ENCODE measurements at places on chromosomes 5 and 9.

- no peak for DNase-seq
These were observed 164.0 kb downstream of the PAM start for GRCh38 chr5:102918986-102919610.

DNA sequence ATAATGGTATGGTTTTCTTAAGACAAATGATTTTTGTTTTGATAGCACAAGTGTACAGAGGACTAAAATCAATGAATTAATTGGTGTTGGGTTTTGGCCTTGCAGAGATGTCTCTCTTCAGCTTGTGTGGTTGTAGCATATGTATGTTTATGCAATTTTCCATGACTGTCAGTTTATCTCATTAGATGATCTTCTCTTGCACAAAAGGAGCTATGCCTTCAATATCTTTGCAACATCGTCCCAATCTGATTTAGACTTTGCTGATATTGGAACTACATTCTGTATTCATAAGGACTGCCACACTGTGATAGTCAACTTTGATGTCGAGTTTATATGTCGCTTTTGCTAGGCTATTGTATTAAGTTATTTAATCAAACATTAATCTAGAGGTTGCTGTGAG lies 140.0 kb upstream of the TAF11L2 start:
- no peak for DNase-seq

DNA sequence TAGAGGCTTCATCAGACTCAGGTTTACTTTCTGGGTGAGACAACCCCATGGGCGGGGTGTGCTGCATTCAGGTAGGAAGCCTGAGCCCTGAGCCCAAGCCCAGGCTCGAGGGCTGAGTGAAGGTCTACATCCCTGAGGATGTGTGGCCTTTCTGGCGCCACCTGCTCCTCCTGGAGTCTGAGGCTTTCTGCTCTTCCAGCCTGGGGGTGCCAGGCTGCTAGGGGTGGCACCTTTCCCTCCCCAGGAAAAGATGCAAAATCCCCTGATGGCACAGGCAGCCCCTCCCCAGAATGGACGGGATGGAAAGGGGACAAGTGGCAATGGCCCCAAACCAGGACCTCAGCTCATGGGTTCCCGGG lies 44.4 kb upstream of the PRRC2B start:
- no peak for DNase-seq

DNA sequence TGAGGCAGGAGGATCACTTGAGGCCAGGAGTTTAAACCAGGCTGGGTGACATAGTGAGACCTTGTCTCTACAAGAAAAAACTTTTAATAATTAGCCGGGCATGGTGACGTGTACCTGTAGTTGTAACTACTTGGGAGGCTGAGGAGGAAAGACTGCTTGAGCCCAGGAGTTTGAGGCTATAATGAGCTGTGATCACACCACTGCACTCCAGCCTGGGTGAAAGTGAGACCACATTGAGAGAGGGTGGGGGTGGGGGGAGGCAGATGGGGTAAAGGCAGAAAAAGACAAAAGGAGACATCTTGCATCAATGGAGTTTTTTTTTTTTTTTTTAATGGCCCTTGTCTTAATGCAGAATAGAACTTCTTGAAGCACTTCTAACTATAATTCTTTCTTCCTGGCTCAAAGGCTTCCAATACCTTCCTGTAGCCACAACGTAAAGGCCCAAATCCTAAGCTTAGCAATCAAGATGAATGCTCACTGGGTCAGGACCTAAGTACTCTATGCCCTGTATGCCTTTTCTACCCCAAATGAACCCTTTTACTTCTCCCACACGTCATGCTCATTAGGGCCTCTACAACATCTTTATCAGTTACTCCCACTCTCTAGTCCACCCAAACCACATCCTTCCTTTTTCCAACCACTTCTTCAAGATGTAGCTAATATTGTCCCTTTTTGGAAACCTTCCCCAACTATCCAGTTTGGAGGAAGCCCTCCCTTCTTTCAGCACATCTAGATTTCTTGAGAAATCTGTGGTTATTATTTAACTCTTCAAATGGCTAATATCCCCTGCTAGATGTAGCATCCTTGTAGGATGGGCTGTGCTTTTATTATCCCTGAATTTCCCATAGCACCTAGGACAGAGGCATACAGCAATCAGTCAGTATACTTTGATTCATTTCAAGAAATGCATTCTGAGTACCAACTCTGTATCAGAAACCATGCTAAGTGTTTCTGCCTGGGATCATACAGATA lies 40.8 kb downstream of the CSF2 start:
- DNase-seq: no peak

- DNase-seq: no peak
These were observed 29.6 kb upstream of the CNOT6 start for GRCh38 chr5:180464603-180464970.

DNA sequence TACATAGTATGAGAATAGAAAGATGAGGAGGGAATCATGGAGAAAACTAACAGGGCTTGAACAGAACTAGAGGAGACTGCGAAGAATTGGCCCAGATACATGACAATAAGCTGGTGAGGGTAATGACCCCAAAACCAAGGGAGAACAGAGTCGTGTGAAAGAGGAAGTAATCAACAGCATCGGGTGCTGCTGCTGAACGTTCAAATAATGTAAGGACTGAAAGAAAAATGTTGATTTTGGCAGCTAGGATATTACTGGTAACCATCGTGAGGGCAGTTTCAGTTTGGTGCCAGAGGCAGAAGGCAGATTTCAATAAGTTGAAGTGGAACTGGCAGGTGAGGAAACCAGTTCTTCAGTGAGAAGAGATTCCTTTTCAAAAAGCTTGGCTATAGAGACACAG lies 66.8 kb upstream of the SMC2 start:
- DNase-seq: no peak

GRCh38 chr5:95884511-95884910 lies 62.0 kb upstream of the GLRX start:
- DNase-seq: no peak

GRCh38 chr9:3656224-3656623 lies 130.4 kb upstream of the RFX3 start:
- DNase-seq: no peak

DNA sequence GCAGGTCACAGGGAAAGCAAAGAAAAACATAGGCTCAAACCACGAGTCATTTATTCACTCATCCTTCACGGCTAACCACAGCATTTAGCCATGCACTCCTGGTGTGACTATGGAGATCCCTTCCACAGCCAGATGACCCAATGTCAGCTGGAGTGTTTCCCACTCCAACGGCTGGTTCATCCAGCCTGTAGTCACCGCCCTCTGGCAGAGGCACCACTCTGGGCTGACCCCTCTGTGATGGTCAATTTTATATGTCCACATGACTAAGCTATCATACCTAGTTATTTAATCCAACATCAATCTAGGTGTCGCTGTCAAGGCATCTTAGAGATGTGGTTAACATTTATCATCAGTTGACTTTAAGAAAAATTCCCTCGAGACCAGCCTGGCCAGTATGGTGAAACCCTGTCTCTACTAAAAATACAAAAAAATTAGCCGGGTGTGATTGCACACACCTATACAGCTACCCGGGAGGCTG lies 9.5 kb upstream of the PHF19 start:
- DNase-seq: no peak

GRCh38 chr5:109173036-109173794 lies 236.6 kb downstream of the PJA2 start:
- no peak for DNase-seq

DNA sequence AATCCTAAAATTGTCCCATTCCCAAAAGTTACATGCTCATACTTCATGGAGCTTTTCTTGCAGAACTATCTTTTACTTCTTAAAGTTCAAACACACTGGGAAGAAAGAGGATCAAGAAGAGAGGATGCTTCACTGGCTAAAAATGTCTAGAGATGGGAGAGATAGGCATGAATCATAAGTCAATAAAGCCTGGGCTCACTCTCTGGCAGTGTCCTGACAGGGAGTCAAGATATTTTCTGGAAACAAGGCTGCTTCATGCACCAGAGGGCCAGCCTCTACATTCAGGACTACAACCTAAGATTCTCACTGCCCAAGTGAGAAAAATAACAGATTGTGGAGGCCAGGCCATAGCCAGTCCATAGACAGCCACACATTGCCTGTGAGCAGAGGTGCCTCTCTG lies 1358.4 kb downstream of the EFNA5 start:
- no peak for DNase-seq

DNA sequence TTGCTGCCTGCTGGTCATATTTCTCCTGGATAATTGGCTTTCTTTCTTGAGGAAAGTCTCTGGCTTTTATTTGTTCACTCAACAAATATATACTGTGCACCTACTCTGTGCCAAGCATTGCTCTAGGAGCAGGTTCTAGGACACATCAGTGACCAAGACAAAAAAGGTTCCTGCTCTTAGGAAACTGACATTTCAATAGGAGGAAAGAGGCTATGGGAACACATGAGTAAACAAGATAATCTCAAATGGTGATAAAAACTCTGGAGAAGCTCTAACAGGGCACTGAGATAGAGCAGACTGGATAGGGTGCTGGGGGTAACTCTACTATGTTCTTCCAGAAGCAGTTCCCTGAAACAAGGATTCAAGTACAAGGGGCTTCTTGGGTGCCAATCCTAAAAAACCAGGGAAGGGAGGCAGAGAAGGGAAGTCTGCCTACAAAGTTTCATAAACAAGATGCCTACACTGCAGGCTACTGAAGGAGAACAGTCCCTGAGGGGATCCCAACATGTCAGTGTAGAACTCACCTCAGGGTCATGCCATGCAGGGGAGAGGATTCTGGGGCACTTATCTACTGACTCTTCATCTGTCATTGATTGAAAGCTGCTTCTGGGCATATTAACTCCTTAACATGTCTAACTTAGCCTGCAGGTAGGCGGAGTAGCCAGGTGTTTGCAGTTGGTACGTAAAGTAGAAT lies 181.3 kb downstream of the GRIA1 start:
- no peak for DNase-seq

GRCh38 chr5:1763960-1764605 lies 35.6 kb downstream of the MRPL36 start:
- no peak for DNase-seq

GRCh38 chr5:95823218-95823737 lies 752 bp upstream of the GLRX start:
- DNase-seq: no peak

DNA sequence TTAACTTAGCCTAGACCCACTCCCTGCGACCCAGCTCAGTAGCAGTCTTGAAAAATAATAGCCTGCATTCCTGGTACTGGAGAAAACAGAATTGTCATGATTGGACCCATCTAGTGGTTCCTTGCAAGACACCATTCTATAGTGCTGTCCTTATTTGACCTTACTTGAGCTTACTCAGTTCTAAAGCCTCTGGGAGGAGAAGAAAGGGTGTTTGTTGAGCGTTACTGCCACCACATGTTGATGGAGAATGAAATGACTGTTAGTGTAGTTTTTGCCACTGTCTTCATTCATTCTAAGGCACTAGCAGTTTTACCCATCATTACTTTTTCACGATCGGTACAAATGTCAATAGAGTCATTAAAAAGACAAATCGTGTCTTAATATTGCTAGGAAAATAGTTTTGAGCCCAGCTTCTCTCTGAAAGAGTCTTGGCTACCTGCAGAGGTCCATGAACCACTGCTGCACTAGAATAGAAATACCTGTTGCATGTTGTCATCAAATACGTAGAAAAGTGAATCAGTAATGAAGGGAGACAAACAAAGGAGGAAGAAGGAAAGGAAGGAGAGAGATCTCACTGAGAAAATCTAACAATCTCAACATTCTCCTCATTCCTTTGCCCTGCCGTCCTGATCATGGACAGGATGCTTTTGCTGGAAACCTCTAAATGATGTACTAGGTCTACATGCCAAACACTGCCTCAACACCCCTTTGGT lies 96.0 kb downstream of the LIX1 start:
- no peak for DNase-seq

DNA sequence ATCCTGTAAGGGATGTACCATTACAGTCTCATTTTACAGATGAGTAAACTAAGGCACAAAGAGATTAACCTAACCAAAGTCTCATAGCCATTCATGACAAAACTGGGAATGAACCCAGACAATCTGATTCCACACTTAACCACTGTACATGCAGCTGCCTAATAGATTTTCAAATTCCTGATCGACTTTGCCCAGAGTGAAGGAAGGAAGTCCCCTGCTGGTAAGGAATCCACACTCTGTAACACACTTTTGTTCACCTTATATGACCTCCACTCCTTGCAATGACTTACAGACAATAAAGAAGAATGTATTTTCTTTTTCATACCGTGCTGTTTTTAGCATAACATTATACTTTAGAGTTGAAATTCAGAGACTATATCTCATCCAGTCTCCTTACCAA lies 31.3 kb upstream of the PLPP6 start:
- no peak for DNase-seq

DNA sequence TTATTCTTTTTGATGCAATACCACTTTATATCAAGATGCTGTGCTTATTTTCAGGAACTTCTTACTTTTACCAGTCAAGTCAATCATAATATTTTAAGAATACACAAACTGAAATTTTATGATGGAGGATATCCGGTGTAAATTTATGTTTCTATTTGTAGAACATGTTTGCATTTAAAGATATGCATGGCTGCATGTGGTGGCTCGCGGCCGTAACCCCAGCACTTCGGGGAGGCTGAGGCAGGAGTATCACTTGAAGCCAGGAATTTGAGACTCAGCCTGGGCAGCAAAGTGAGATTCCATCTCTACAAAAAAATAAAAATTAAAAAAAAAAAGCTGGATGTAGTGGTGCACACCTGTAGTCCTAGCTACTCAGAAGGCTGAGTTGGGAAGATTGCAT lies 73.5 kb upstream of the ALDH1A1 start:
- DNase-seq: no peak

GRCh38 chr5:157597277-157597676 lies 21.7 kb upstream of the ADAM19 start:
- no peak for DNase-seq

GRCh38 chr9:16708656-16709435 lies 161.6 kb downstream of the BNC2 start:
- no peak for DNase-seq

- no peak for DNase-seq
These were observed 1.2 kb upstream of the CKS2 start for GRCh38 chr9:89309608-89310474.

DNA sequence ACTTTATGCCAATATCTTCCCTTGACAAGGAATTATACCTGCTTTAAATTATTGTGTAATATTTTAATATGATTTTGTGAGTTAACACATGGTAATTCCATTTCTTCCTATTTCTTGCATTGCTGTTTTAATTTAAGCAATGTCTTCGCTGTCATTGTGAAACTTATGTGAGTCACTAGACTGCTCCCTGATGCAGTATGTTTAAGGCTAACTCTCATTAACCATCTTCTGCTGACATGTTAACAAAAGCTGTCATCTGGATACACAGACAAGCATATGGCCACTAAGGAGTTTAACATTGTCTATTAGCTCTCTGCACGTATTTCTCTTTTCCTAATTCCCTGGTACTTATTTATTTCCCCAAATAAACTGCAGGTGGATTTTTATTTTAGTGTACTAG lies 980.8 kb upstream of the CTNND2 start:
- no peak for DNase-seq

DNA sequence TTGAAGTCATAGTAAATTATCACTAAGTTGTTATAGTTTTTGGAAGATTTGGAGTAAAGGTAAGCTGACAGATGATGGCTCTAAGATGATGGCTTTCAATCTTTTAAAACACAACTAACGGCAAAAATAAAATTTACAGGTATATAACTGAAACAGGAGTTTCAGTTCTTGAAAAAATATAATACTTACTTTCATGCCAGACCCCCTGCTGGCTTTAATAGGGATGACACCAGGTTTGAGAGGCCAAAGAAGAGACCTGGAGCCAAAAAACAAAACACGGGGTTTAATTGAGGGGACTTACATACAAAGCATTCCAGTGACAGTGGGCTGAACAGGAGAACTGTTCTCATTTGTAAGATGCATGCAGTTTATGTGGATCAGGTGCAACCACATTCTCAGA lies 301.7 kb upstream of the PCSK5 start:
- no peak for DNase-seq

Measured in NCI-H1436 treated with DMSO at 0.1 percent for 48 hours (cell line).